Activated T-cell treated with anti-CD3 and anti-CD28 coated beads, Interleukin-2, amount 50 U/mL, for 1 hour (primary cell): ENCODE measurements at places on chromosomes 1 and 21.
A peak's percentile ranks its signal among the peaks of the same experiment; 100 is the strongest.

DNA sequence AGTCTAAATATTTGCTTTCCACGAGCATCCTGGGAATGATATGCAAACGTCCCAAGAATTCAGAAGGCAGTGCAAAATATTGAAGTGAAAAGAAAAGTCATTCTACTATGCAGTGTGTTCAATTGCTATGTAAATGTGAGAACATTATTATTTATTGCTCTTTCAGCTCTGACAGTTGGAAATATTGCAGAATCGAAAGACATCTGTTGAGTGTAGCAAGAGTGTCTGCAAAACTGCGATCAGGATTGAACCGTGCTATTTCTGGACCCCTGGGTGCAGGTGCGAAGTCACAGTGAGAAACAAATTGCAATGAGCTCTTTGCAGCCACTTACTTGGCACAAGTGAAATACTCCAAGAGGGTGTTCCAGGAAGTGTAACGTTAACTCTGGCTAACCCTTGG lies 566.4 kb downstream of the AJAP1 start:
- no peak for DNase-seq

GRCh38 chr1:236759252-236759859 lies 35.7 kb upstream of the MTR start:
- DNase-seq, result no peak

GRCh38 chr1:58964880-58965279 lies 181.0 kb upstream of the JUN start:
- DNase-seq, result no peak

GRCh38 chr1:27135541-27136235 lies 19.2 kb downstream of the SLC9A1 start:
- no peak for DNase-seq

DNA sequence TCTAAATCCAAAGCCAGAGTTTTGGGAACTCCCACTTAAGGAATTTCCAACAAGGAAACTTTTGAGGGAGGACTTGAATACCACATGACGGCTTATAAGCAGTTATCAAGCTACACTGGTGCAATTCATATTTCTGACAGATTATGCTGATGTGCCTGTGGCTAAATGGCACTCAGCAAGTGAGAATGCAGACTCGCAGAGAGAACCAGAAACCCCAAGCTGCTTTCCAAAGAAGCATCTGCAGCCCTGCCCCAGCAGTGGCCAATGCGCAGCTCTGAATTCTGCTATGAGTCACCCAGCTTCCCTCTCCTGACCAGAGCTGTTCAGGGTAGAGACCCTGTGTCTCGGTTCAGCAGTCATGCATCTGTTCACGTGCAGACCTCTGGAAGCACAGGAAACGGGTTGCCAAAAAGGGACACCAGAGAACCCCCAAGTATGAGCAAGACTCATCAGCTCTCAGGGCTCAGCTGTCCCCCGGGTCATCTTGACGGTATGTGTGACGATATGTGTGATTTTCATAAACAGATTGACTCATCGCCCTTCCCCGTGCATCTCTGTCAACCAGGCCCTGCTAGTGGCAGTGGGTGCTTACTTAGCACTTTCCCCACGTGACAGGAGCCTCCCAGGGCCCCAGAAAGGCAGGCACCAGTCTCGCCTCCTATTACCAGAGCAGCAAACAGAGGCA lies 76.3 kb downstream of the ITPKB start:
- peak; percentile 80 for DNase-seq

GRCh38 chr1:42340093-42340492 lies 5.1 kb upstream of the FOXJ3 start:
- no peak for DNase-seq

DNA sequence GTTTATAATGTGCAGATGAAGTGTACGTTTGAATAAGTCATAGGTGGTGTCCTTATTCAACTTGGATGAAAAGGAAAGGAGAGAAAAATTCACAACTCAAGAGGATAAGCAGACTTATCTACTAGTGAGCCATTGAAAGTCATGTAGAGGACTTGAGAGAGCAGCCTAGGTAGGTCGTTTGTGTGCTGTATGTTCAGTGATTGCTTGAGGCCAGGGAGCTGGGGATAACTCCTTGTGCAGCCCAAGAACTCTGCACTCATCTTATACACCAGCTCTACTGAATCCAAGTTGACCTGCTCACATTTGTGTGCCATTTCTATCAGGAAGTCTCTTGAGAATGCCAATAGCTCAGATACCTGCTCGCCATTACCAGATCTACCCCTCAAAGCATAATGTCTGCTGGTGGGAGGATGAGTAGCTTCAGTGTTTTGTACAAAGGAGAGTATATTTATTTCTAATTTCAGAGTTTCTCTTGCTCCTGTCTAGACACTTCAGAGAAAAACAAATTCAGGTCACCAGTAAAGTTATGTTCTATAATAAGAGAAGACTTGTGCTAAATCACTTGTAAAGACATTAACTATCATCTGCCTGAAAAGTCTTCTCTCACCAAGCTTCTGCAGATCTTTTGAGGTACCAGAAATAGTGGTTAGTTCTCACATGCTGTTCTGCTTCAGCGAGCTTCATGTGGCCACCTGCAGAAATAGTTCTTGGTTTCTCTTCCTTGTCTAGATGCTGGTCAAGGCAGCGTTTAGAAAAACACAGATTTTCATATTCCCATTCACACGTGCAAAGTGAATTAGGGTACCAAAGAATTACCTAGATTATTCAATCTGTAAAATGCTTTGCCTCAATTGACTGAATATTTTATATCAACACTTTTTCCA lies 10.8 kb downstream of the S1PR1 start:
- no peak for DNase-seq

GRCh38 chr1:181110013-181110412 lies 21.5 kb downstream of the IER5 start:
- no peak for DNase-seq
